Thoracic aorta (tissue), 2 donors: ENCODE measurements at places on chromosomes 11 and 22.

- DNase-seq: no peak
Observed at GRCh38 chr11:34706709-34707461, 86.0 kb downstream of the EHF start.

DNA sequence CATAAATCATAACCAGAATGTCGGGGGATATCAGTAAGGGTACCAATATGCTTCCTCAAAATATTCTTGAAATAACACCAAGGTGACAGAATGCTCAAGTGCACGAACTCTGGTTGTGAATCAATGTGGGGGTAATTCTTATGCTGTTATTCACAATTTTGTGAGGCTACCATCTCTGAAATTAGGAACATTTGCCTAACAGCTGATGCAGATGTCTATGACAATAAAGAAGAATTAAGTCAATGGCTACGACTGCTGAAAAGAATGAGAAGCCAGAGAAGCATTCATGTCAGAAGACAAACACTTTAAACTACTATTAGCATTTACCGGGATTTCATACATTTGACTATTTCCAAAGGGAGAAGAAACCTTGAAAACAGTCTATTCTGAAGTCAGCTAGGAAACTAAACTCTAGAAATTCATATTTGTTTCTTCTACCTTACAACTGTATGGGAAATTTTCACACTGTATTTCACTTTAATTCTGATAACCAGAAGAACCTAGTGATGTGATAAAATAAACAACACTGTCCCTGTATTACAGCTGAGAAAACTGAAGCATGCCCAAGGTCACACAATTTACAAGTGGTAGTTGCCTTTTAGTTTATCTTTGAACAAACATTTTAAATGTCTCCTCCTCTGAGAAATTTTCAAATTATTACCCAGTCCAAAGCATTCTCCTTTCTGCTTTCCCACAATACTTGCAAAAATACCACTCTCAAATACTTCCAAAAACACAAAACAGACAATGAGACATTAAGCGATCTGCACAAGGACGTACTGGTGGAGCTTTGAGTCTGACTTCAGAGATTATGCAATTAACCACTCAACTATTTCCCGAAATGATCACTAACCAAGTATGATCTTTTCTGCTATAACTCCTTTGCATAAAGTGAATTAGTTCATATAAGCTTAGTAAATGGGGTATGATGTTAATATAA is 18.0 kb upstream of the ARHGAP32 start:
- no peak for DNase-seq

DNA sequence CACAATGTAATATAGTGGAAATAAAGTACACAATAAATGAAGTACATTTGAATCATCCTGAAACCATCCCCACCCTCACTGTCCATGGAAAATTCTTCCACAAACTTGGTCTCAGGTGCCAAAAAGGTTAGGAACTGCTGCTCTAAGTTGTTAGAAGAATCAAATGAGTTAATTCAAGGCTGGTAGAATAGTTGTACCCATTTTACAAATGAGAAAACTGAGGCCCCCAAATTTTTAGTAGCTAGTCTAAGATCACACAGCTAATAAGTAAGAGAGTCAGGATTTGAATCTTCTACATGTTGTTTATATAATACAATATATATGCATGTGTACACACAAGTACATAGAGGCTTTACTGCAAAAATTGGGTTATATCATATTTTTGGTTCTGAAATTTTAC is 43.1 kb downstream of the MIAT start:
- DNase-seq: no peak

- DNase-seq: no peak
Observed at GRCh38 chr11:96986516-96986915, 596.7 kb downstream of the JRKL start.

DNA sequence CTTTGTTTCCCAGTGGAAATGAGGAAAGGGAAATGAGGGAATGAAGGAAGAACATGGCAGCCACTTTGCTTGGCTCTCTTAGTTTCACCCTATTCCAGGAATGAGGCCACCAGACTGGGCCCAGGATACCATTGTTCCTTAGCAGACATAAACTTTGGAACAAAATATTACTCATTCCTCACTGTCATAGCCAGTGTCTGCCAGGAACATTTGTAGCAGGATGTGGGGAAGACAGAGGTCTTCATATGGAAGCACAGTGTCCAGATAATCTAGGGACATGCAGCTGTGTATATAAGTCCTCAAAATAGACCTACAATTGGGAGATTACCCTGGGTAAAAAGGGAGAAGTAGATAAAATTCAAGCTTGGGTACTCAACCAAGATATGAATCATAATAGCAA is 15.2 kb upstream of the FUT4 start:
- no peak for DNase-seq

DNA sequence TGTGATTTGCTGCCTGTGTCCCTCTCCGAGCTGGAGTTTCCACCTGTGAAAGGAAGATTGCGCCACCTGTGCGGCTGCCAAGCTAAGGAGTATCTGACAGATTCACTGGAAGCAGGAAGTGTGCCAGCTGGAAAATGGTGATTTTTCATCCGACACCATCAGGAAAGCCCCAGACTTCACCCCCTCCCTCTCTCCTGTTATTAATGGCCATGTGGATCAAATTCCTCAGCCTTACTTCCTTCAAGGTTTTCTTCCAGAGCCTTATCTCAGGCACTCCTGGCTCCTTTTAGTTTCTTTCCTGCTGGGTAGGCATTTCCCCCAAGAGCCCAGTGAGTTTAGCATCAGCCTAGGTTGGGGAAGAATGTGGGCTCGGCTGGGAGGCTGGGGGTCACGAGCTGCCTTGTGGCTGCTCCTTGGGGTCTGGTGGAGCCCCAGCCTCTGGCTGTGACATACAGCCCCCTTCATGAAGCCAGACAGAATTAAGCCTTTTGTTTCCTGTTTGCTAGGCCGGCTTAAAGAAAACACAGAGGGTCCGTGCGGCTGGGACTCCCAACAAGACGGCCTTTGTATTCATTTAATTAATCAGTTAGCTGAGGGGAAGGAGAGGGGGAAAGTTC is 37.1 kb downstream of the PKNOX2 start:
- no peak for DNase-seq
